ENCODE measurements at places on chromosomes 6 and 20.

DNA sequence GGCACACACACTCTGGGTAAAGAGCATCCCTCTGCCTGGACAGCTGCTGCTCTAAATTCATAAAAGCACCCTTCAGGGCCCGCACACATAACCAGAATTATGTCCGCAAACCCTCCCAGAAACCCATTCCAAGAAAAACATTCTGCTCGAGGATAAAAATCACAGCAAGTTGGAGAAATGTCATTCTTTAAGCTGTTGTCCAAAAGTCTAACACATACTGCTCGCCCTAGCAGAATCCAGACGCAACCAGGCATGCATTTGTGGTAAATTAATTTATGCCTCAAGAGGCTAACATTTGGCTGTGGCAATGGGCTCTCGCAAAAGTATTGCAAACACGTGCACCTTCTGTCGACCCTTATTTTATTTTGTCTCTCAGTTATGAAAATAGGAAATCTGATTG, 116.1 kb upstream of the INSM1 start:
- DNase-seq, result no peak

DNA sequence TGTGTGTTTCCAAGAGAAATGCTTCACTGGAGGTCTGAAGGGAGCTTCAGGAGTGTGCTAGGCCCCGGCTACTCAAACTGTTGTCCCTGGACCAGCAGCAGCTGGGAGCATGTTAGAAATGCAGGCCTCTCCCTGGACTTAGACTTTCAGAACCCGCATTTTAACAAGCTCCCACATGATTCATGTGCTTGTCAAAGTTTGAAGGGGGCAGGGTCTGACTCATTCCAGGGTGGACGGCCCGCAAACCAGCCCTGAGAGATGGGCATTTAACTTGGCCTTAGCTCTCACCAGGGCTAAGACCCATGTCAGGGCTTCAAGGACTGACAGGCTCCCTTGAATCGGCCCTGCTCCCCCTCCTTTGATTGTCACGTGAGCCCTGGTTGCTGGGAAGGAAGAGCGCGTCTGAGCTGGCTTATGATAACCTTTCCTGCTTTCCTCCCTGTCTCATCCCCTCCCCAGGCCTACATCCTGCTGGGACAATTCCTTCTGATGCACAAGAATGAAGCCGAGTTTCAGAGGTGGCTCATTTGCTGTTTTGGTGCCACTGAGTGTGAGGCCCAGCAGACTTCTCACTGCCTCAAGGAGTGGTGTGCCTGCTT, 35.5 kb downstream of the BANF2 start:
- DNase-seq, result no peak

DNA sequence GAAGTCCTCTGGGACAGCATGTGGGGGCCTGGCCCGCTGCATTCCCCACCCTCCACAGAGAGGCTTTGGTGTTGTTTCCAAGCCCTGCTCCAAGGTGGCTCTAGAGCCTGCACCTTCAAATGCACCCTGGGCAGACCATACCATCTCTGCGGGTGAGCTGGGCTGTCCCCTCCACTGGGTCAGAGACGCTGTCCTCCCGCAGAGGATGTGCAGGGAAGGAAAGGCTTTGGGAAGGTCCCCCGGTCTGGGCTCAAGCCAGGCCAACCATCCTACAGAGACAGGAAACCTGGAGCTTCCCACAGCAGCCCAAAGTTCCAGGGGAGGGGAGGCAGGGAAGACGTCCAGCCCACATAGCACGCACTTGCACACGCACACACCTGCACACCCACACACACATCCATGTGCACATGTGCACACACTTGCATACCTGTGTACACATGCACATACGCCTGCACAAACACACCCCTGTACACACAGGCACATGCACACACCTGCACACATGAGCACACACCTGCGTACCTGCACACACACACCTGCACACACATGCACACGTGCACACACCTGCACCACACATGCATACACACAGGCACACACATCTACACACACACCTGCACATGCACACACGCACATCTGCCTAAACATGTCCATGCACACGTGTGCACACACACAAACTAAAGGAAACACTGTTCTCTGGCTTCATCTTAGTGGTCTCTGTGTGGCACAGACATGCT, 155.4 kb downstream of the ERMARD start:
- no peak for DNase-seq

- no peak for DNase-seq
Measured at GRCh38 chr6:166575205-166575604, 11.3 kb downstream of the RAMACL start.

GRCh38 chr20:56957737-56958553, 308.5 kb downstream of the BMP7 start:
- no peak for DNase-seq

DNA sequence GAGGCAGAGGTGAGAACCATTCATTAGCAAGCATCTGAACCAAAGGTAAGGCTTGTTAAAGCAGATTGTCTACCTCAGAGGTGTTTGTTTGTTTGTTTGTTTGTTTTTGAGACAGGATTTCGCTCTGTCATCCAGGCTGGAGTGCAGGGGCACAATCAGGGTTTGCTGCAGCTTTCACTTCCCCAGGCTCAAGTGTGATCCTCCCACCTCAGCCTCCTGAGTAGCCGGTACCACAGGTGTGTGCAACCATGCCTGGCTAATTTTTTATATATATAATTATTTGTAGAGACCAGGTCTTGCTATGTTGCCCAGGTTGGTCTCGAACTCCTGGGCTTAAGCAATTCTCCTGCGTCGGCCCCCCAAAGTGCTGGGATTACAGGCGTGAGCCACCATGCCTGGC, 17.2 kb downstream of the CYP39A1 start:
- no peak for DNase-seq

GRCh38 chr6:73169111-73169510, 56.2 kb downstream of the KHDC1L start:
- DNase-seq, result no peak

DNA sequence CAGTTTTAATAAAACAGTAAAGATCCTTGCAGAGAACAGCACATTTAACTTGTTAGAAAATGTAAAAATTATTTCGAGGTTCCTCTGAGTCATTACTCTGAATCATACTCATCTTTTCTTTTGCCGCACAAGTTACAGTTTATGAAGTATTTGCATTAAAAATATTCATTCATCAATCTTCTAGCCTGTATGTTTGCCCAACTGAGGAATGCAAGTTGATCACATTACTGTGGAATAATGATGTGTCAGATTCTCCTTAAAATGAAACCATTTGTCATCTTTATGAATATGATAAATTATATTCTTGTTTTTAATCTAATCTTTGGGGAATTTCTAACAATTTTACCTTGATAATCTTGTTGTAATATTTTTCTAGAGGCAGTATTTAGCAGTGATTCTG, 340.4 kb upstream of the OPRM1 start:
- DNase-seq, result no peak

DNA sequence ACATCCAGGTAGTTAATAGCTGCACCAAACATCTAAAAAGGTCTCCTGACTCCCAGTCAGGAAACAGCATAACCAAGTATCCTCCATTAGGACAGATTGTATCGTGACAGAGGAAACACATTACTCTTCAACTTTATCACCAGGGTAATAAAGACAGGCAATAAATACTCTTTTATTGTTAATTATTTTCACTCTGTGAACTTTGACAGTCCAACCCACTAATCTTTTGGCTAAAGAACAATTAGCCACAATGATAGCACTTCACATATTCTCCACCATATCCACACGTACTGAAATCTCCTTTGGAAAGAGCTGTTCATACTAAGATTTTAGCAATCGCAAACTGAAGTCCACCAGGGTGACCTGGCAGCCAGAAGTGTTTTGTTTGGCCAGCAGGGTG, 46.4 kb downstream of the ARHGAP18 start:
- DNase-seq, result no peak

DNA sequence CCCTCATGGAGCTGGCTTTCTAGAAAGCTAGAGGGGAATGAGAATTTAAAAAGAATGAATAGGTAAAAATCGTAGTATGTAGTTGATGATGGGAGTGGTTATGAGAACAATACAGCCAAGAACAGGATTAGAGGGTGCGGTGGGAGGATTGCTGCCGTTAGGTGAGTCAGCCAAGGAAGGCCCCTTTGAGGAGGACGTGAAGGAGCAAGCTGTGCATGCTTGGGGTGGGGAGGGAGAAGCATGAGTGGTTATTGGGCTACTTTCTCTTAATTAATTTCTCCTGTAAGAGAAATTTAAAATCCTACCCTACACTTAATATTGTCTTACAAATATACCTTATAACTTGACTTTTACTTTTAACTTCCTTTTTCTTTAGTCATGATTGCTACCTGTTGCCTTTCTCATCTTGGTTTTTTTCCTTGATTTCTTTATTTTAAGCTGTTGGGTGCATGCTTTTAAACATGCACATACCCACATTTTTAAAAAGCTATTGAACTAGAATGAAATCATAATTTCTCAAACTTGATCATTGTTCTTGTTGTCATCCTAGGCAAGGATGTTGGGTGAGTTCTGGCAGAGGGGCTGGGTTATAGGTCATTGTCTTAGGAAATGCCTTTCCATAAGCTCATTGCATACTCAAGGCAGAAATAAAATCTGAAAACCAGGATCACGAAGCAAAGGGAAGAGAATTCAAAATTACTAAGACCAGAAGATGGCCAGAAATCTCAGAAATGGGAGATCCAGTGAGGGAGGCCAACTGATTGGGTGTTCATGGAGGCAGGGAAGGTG, 114.5 kb downstream of the TCP11 start:
- no peak for DNase-seq

- no peak for DNase-seq
Measured at GRCh38 chr20:64045346-64046011, 4.0 kb downstream of the SOX18 start.

DNA sequence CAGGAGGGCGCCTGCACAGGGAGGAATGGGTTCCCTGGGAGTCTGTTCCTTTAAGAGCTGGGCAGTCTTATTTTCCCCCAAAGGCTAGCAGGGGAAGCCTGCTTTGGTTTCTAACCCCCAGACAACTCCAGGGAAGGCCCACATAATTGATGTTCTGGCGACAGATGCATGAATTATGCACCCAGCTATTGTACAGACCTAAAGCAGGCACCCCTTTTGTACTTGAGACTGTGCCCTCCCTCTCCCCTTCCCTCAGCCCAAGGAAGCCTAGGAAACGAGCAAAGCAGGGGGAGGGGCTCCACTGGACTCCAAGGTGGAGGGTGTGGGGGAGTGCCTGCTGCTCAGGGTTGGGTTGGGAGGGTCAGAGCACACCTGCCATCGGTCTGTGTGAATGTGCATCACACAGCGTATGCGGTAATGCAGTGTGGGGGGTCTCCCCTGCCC, 102.1 kb downstream of the KCNB1 start:
- DNase-seq, result no peak

DNA sequence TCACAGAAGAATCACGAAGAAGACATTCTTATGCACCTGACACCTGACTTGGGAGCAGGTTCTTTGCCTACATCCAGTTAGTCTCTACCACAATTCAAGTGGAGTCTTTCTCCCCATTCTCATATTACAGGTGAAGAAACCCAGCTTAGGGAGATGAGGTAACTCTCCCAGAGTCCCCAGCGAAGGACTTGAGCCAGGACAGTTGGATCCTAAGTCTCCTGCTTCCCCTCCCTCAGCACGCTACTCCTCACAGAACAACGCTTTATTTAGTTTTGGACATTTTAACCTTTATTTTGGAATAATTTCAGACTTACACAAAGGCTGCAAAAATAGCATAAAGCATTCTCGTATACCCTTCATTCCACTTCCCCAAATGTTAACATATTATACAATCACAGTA, 824 bp upstream of the CSTL1 start:
- no peak for DNase-seq

DNA sequence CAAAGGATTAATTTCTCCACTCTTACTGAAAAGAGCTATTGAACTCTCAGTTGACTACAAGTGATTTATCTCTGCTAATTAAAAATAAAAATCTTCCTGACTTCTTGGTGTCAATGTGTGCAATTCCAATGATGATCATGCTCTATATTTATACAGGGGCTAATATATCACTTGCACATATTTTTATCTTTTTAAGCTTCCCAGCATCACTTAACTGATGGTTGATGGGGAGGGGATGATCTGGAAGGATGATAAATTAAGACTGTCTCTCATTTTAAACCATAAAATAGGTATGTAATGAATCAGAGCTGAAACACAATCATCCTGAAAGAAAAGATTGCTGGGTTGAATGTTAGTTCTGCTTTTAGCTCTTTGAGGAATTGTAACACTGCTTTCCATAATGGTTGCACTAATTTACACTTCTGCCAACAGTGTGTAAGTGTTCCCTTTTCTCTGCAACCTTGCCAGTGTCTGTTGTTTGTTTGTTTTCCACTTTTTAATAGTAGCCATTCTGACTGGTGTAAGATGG, 169.6 kb upstream of the ECI2 start:
- DNase-seq, result no peak

DNA sequence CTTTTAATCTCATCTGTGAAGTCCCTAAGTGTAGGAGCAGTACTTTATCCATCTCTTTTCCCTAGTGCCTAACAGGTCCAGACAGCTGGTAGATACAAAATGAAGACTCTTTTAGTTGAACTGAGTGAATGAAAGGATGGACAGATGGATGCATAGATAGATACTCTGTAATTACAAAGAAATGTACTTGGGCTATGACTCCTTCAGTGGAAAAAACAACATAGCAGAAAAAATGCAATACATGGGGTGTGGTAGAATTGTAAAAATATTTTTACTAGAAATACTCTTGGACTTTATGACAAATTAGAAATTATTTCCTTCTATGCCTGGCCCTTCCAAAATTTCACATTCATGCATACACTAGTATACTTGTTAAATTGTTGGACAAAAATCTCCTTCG, 29.3 kb downstream of the KCNQ5 start:
- DNase-seq, result no peak

DNA sequence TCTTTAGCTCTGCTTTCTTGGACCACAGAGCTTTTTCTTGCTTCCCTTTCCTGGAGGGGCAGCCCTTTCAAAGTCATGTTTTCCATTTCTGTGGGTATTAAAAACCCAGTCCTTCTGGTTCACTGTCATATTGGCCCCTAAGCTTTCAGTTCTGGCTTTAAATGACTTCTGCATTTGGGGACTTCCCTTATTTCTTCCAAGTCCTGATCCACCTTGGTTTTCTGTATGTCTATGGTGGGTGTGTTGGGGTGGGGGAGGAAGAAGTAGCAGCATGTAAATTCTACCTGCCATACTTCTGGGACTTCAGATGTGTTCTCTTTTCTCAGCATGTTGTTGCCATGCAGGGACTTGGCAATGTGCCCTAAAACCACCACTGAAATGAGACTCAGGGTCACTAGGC, 77.1 kb upstream of the EMILIN3 start:
- DNase-seq, result no peak

GRCh38 chr20:31841928-31842327, 3.5 kb downstream of the FOXS1 start:
- no peak for DNase-seq

- no peak for DNase-seq
Measured at GRCh38 chr20:7883741-7884140, 56.5 kb downstream of the HAO1 start.
